ENCODE measurements at places on chromosomes 4 and X. TPM values are rescaled to one million over a fixed set of nuclear protein-coding genes. Genes with fewer than 3 reads are reported as not detected.

DNA sequence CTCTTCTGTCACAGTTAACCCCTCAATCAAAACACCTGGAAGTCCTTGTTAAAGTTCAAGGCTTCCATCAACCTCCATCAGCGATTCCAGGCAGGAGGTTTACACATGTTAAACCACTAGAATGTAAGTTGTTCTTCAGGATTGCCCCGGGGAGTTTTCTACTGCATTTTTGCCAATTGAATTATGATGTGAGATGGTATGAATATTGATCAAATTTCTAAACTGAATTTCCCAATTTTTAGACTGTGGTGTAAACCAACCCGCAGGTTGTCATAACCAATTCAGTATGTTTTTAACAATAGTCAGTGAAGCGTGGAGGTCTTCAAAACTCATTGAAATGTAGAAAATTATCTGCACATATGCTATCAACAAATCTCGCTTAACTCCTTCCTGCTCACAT is 21.2 kb upstream of the TENM3 start:
- no peaks in the 10 kb centered on the region for H3K36me3 ChIP-seq
- no peak for DNase-seq
- H3K27me3 ChIP-seq: no peaks in the 10 kb centered on the region
- peaks cover 2% of the 10 kb centered on the region for H3K4me1 ChIP-seq

DNA sequence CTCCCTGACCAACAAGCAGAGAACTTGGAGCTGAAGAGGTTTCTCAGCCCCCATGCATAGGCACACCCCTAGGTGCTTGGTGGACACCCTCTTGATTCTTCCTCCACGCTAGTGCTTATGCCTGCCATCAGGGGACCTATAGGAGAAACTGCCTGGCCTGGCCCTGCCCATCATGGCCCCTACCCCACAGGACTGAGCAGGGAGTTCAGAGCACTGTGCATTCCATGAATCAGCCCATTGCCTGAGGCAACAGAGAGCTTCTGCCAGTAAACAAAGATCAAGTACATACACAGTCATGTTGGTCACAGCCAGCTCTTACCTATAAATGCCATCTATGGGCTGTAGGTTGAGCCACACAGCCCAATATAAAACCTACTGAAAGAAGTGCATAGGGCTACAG is 99.1 kb upstream of the EDNRA start:
- no peaks in the 10 kb centered on the region for H3K36me3 ChIP-seq
- no peak overlapping the region for H3K4me3 ChIP-seq
- DNase-seq: no peak
- no peaks in the 10 kb centered on the region for H3K27me3 ChIP-seq

- no peak overlapping the region for H3K4me3 ChIP-seq
- no peaks in the 10 kb centered on the region for H3K27me3 ChIP-seq
- no peaks in the 10 kb centered on the region for H3K4me1 ChIP-seq
- H3K36me3 ChIP-seq: no peaks in the 10 kb centered on the region
- H3K27ac ChIP-seq: no peak overlapping the region
Measured at GRCh38 chr4:42144028-42144427, 8.4 kb downstream of the BEND4 start.

GRCh38 chr4:113823291-113823659 is 61.7 kb upstream of the CAMK2D start:
- no peaks in the 10 kb centered on the region for H3K36me3 ChIP-seq
- H3K4me1 ChIP-seq: no peaks in the 10 kb centered on the region
- no peak overlapping the region for H3K4me3 ChIP-seq
- DNase-seq: no peak
- peaks cover 3% of the 10 kb centered on the region for H3K27me3 ChIP-seq

DNA sequence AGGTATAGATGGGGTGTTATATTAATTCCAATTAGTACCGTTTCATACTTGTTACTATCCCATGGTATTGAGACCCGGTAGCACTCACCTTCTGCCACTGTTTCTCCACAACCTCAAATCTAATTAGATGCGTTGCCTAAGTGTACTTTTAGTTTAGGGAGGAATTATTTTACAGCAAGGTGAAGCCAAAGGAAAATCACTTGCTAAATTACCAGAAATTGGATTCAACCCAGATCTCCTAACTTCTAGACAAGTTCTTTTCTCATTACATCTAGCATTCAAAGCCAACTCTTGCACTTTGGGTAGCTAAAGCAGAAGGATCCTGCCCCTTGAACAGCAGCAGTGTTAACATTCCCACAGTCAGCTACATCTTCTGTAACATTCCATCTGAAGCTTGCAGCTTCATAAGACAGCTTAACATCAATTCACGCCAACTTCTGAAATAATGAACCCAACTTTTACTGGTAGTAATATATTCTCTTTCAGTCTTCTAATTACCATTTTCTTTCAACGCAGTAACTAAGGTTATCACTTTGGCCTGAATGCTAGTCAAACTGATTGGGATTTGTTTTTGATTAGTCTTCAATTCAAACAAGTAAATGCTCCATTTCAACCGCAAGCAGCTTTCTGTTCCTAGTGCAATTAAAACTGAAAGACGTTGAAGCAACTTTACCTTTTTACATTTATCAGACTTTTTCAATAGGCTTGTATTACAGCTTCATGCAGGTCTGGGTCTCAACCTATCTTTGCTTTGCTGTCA is 934 bp upstream of the SEC31A start:
- H3K36me3 ChIP-seq: peaks cover 10% of the 10 kb centered on the region
- H3K4me3 ChIP-seq: peak overlapping the region; percentile 84
- peaks cover 40% of the 10 kb centered on the region for H3K4me1 ChIP-seq
- H3K27ac ChIP-seq: peak overlapping the region; percentile 99

Gene TAB3
- total RNA-seq: 32.2 TPM

DNA sequence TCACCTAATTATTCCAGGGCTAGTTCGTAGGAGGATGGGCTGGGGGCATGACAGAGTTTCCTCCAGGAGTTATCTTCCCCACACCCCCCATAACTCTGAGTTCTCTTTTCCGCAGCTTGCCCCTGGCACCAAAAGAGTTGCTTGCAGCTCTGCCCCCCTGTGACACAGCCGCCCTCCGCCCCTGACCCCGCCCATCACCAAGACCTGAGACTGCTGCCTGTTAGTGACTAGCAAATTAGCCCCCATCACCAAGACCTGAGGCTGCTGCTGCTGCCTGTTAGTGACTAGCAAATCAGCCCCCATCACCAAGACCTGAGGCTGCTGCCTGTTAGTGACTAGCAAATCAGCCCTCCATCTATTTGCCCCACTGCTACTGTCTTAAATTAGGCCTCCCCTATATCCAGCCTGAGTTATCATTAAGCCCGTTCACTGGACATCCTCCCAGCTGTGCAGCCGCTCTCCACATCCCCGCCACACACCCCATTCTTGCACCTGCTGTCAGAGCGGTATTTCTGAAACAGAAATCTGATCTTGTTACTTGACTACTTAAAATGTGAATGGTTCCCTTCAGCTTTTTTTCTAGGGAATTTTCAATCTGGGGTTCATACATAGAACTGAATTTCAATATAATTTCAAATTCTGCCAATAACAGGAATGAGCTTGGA is 1.5 kb upstream of the PAPSS1 start:
- H3K27me3 ChIP-seq: no peaks in the 10 kb centered on the region
- no peak overlapping the region for H3K4me3 ChIP-seq
- H3K4me1 ChIP-seq: no peaks in the 10 kb centered on the region
- no peak overlapping the region for H3K27ac ChIP-seq
- no peaks in the 10 kb centered on the region for H3K36me3 ChIP-seq

Gene AFM
- total RNA-seq: 274 TPM

DNA sequence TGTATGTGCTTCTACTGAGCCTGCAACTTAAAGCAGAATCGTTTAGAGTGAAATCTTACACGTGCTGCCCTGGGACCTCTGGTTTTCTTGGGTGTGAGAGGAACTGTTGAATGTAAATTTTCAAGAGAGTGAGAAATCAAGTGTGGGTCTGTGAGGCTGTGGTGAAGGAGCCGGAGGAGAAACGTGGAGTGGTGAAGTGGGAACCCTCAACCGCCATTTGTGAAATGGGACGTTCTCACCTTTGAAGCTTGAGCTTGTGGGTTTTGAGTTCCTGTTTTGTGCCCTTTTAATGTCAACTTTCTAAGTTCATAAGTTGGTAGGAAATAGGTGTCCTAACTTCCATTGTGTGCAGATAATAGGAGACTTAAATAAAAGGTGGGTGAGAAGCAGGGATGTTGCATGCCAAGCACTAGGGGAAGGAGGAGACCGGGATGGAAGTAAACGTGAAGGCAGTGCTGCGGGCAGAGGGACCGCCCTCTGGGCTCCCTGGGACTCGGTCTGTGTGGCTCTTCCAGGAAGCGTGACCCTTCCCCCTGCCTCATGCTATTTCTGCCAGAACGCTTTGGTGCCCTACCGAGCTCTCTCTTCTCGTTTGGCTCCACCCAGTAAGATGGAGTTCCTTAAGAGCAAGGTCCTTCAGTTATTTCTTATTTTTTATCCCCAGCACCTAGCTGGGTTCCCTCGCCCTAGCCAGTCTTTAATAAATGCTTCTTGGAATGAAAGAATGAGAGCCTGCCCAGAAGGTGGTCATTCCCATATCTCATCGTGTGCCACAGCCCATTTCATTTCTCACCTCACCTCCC is 56.0 kb downstream of the TMEM131L start:
- H3K27ac ChIP-seq: peak overlapping the region; percentile 20
- no peaks in the 10 kb centered on the region for H3K27me3 ChIP-seq
- H3K36me3 ChIP-seq: no peaks in the 10 kb centered on the region
- peaks cover 23% of the 10 kb centered on the region for H3K4me1 ChIP-seq
- no peak for DNase-seq

DNA sequence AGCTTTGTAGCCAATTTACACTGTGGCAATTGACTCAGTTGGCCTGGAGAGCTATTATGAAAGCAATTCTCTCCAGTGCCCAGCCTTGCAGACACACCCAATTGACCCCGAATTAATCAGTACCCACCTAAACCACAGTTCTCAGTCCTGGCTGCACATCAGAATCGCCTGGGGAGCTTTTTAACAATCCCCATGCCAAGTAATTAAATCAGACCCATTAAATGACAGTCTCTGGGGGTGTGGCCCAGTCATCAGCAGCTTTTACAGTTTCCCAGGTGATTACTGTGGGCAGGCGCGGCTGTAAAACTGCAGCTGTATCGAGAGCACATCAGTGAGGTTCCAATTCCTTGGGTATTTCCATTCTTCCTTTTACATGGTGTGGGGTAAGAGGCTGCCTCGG is 460.9 kb upstream of the FAT1 start:
- H3K27me3 ChIP-seq: no peaks in the 10 kb centered on the region
- H3K36me3 ChIP-seq: no peaks in the 10 kb centered on the region
- no peak for DNase-seq

GRCh38 chr4:100895556-100896197 is 377.9 kb upstream of the EMCN start:
- H3K27ac ChIP-seq: peak overlapping the region; percentile 46
- peak overlapping the region; percentile 54 for H3K4me3 ChIP-seq

- peaks cover 5% of the 10 kb centered on the region for H3K4me1 ChIP-seq
- no peaks in the 10 kb centered on the region for H3K36me3 ChIP-seq
- DNase-seq: no peak
- H3K27me3 ChIP-seq: no peaks in the 10 kb centered on the region
Measured at GRCh38 chrX:28135378-28136047, 154.3 kb upstream of the DCAF8L1 start.

DNA sequence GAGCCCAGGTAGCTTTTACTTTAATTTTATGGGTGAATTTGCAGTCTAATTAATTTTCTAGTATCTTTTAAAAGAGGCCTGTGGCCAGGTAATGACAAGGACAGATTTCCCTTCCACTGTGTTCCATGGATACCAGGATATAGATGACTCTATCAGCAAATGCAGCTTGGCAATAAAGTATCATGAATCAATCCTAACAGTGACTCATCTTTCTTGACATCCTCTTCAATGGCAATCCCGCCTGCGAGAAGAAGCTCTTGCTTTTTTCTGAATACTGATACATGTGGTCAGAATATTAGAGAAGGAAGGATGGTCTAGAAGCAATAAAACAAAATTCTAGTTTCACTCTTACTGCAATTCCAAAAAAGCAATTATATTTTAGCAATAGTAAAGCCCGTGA is 267.8 kb downstream of the DTHD1 start:
- H3K36me3 ChIP-seq: no peaks in the 10 kb centered on the region
- H3K27me3 ChIP-seq: no peaks in the 10 kb centered on the region
- DNase-seq: no peak
- H3K4me3 ChIP-seq: no peak overlapping the region
- H3K27ac ChIP-seq: no peak overlapping the region
- no peaks in the 10 kb centered on the region for H3K4me1 ChIP-seq
